Occipital lobe (tissue), 3 donors: ENCODE measurements at places on chromosomes 2 and 18. TPM values are rescaled to one million over a fixed set of nuclear protein-coding genes. Genes with fewer than 3 reads are reported as not detected.

- DNase-seq: no peak
Observed at GRCh38 chr2:16038621-16039020, 98.3 kb downstream of the MYCN start.

Gene GKN1
- not detected for total RNA-seq

- no peak for DNase-seq
Observed at GRCh38 chr2:3287896-3288295, 89.7 kb downstream of the EIPR1 start.

Gene FAM98A
- total RNA-seq: 15.8 TPM

Gene MOGAT1
- total RNA-seq: not detected

DNA sequence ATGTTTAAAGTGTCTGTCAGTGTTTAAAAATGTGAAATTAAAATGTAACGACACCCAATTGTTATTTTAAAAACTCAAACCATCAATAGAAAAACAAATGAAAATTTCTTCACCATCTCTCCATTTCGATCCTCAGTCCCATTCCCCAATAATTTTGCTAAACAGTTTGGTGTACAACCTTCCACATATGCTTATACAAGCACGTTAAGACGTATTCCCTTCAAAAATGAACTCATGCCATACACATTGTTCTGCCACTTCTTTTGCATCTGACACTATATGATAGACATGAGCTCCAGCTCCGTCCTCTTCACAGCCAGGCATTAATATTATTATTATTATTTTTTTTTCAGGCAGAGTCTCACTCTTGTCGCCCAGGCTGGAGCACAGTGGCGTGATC lies 14.1 kb upstream of the MYCN start:
- DNase-seq: no peak

DNA sequence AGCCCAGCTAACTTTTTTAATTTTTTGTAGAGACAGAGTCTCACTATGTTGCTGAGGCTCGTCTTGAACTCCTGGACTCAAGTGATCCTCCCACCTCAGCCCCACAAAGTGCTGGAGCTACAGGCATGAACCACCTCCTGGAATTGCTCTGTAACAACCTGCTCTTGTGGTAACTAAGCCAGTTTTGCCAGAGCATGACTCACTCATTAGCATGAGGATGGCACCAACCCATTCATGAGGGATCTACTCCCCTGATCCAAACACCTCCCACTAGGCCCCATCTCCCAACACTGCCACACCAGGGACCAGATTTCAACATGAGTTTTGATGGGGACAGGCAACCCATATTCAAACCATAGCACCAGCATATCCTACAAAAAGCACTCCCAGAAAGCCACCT lies 348.9 kb upstream of the RAB12 start:
- no peak for DNase-seq

Gene CD8B2
- total RNA-seq: not detected

Gene FAM110C
- 3.1 TPM for total RNA-seq

Gene CACNB4
- total RNA-seq: 70.2 TPM

Gene ASB3
- 130 TPM for total RNA-seq

DNA sequence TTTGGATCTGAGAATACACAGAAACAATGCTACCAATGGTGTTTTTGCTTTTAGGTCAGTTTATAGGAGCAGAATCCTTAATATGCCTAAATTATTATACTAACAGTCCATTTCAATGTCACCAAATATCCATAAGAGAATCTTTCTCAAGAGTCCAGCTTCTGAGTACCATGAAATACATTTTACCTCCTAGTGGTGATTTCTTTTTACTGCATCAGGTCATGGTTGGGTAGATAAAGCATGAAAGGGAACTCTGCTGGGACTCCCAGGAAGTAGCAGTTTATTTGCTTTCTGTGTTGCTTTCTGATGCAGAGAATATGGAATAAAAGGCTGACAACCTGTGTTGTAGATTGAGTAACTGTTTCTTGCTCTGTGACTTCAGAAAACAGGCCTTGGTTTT lies 115.6 kb downstream of the PPP1R1C start:
- no peak for DNase-seq

Gene CRIM1
- 105 TPM for total RNA-seq

Gene OTX1
- 2.5 TPM for total RNA-seq

DNA sequence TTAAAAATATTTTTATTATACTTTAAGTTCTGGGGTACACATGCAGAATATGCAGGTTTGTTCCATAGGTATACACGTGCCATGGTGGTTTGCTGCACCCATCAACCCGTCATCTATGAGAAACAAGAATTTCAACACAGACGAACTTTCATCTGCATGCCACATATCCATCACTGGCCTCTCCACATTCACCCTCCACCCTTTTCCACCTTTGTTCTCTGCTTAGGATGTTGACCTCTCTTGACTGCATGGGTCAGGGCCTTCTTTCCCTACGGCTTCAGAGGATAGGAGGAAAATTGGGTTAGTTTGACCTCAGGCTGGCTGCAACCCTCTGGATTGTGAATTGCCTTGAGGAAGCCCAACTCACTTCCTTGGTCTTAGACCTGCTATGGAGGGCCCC lies 260.9 kb downstream of the MREG start:
- DNase-seq: no peak

Gene CNRIP1
- total RNA-seq: 74.2 TPM

Gene C18orf63
- total RNA-seq: not detected

- no peak for DNase-seq
Observed at GRCh38 chr18:55838841-55839240, 250.8 kb upstream of the TCF4 start.

GRCh38 chr2:165109915-165110314 lies 93.9 kb downstream of the SCN3A start:
- DNase-seq: no peak

DNA sequence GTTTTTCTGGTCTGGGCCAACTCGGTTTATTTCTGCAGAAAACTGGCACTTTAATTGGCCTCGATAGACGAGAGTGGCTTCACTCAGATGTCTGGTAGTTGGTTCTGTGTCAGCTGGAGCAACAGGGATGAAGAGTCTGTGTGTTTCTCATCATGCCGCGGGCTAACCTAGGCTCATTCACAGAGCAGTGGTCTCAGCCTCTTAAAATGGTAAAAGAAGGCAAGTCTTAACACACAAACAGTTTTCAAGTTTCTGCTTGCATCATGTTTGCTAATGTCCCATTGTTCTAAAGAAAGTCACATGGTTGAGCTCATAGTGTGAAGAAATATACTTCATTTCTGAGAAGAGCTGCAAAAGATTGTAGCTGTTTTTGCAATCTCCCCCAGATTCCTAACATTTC lies 37.5 kb upstream of the ANXA4 start:
- no peak for DNase-seq

DNA sequence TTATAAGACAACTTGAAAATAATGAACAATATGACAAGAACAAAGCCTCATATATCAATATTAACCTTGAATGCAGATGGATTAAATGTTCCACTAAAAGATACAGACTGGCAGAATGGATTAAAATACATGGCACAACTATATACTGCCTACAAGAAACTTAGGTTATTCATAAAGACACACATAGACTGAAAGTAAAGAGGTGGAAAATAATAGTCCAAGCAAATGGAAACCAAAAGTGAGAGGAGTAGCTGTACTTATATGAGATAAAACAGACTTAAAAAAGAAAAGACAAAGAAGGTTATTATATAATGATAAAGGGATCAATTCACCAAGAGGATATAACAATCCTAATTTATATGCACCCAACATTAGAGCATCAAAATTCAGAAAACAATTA lies 18.2 kb downstream of the LMAN1 start:
- DNase-seq: no peak

Gene LYPD6B
- 12.5 TPM for total RNA-seq

- no peak for DNase-seq
Observed at GRCh38 chr18:10750191-10751035, 224.6 kb downstream of the NAPG start.

DNA sequence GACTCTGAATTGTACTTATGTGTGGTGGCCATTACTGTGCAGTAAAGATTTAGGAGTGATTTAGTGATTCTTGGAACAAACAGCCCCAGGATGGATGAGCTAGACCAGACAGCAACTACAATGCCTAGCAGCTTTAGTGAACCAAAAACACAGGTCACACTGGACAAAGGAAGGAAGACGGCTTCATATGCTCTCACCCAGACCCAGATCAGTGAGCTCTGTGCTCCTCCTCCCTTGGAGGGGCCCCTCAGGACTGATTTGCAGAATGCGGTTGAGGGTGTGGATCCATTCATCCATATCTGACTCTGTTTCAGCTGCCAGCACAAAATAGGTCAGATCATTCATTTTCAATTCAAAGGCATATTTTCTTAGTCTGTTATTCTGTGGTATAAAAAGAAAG lies 159.7 kb upstream of the CCDC195 start:
- DNase-seq: no peak

GRCh38 chr2:199136242-199136641 lies 321.5 kb downstream of the SATB2 start:
- DNase-seq: no peak

DNA sequence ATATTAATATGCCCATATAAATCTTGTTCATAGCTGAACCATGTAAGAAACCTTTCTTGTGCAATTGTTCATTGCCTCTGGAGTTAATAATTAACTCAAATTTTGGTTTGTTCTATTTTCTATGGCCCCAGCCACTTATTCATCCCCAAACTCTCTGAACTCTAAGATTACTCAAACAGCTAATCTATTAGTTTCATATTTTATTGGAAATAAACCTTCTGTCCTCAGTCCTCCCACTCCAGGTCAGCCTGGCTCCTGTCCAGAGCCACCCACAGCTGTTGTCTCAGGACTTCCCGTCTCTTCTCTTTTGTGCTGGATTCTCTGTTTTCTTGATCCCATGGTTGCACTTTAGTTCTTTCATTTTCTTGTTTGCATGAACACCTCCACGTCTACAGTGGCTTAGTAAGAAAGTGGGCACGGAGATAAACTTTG lies 4.4 kb upstream of the RNF103 start:
- no peak for DNase-seq

Gene AGXT
- total RNA-seq: not detected

Gene FIGN
- 3.4 TPM for total RNA-seq

DNA sequence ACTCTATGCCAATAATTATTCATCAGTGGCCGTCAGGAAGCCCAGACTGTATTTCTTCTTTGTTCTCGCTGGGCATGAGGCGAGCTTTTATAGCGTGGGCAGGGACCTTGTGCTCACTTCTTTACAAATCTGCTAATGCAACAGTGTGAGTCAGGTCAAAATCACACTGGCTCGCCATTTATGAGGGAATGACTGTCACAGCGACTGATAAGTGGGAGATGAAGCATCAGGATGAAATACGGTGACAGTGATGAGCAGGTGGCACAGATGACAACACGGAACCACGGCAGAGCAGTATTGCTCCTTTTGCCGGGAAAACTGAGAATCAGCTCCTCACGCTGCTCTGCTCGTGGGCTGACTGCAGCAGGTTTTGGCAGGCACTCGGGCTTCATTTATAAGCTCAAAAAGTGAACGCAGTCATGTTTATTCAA lies 20.5 kb downstream of the TYMS start:
- peak; percentile 8 for DNase-seq

DNA sequence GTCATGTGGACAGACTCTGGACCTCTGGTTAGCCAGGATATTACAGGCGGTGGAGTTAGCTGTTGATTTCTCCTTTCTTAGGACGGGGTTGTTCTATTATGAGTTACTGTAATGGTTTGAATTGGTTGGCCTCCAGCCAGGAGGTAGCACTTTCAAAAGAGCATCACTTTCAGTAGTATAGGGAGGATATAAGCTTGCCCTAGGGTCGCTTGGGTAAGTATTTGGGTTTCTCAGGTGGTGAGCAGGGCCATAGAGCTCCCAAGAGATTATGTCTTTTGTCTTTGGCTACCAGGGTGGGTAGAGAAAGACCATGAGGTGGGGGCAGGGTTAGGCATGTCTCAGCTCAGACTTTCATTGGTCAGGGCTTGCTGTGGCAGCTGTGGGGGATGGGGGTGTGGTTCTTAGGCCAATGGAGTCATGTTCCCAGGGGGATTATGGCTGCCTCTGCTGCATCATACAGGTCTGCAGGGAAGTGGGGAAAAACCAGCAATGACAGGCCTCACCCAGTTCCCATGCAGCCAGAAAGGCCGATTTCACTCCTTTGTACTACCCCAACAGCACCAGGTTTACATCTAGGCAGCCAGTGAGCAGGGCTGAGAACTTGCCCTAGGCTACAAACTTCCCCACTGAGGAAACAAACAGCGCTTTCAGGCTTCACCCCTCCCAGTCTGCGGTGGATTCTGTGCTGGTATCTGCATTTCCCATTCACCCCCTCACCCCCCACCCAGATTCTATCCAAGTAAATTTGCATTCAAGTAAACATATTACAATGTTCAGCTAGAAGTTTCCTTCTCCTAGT lies 89.4 kb upstream of the SLC38A11 start:
- no peak for DNase-seq

DNA sequence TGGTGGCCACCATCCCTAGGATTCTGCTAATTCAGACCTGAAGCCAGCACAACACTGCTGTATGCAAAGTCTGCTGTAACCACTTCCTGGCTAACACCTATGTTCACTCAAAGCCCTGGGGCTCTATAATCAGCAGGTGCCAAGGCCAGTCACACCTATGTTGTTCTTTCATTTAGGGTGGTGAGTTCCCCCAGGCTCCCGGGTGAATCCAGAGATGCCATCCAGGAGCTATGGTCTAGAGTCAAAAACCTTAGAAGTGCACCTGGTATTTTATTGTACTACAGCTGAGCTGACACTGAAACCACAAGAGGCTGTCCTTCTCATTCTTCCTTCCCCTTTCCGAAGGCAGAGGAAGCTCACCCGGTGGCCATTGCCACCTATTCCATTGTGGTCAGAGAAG lies 46.2 kb upstream of the CCDC141 start:
- DNase-seq: no peak

Gene DES
- 2.3 TPM for total RNA-seq

DNA sequence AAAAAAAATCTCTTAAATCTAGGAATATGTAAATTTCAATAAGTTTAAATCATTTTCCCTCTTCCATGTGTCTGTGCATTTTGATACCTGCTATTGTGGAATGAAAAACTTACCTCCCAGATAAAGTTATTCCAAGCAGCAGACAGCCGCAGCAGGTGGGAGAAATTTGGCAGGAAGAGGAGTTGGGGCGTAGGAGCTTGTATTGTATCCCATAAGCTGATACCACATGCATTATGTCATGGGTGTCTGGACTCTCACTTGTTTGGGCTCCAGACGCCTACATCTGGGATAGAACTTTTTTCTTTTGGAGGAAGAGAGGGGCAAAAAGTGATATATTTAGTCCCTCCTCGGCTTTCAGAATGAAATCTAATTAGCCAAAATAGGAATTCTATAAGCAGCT lies 59.3 kb upstream of the TCF4 start:
- no peak for DNase-seq

DNA sequence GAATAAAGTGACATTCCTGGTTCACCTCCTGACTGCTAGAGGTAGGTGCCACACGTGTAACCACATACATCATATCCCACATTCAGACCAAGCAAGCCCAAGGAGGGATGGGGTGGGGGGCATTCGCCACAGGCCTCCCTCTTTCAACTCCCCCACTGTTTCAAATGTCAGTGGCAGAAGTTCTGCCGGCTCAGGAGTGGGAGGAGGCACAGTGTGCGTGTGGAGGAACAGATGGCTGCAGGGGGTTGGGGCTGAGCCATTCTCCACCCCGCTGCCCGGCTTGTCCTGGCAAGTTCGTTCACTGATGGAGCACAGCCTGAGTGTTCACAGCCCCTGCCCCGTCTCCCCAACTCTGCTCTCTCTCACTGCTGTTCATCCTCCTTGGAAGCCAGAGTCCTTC lies 75.4 kb upstream of the TANC1 start:
- no peak for DNase-seq

GRCh38 chr18:77144451-77145118 lies 12.0 kb upstream of the MBP start:
- DNase-seq: no peak

- DNase-seq: no peak
Observed at GRCh38 chr2:5694306-5694705, 2.1 kb downstream of the SOX11 start.

Gene ACVR1C
- total RNA-seq: 20.7 TPM

GRCh38 chr2:220601674-220602073 lies 970.4 kb downstream of the EPHA4 start:
- DNase-seq: no peak

Gene GPR45
- total RNA-seq: 0.78 TPM
